Urinary bladder (tissue), 4 donors: ENCODE measurements at places on chromosomes 16 and 17. TPM values are rescaled to one million over a fixed set of nuclear protein-coding genes. Genes with fewer than 3 reads are reported as not detected.

DNA sequence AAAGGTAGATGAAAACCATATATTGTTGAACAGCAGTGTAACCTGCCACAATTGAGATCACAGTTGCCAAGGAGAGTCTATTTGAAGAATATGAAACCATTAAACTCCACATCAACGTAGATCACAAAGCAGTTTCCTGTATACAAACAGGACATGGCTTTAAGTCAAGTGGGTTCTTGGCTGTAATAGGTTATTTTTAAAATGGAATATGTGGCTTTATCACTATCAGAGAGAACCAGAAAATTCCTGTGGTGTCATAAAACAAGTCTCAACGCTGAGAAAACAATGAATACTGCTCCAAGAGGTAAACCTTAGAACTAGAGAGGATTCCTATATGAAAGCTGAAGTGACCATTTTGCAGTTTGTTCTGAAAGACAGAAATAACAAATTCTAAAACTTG is 999.7 kb downstream of the CDH11 start:
- DNase-seq, result peak; percentile 17

- no peak for DNase-seq
Observed at GRCh38 chr16:82829301-82829700, 202.5 kb downstream of the CDH13 start.

AANAT gene
- total RNA-seq, result not detected

DNA sequence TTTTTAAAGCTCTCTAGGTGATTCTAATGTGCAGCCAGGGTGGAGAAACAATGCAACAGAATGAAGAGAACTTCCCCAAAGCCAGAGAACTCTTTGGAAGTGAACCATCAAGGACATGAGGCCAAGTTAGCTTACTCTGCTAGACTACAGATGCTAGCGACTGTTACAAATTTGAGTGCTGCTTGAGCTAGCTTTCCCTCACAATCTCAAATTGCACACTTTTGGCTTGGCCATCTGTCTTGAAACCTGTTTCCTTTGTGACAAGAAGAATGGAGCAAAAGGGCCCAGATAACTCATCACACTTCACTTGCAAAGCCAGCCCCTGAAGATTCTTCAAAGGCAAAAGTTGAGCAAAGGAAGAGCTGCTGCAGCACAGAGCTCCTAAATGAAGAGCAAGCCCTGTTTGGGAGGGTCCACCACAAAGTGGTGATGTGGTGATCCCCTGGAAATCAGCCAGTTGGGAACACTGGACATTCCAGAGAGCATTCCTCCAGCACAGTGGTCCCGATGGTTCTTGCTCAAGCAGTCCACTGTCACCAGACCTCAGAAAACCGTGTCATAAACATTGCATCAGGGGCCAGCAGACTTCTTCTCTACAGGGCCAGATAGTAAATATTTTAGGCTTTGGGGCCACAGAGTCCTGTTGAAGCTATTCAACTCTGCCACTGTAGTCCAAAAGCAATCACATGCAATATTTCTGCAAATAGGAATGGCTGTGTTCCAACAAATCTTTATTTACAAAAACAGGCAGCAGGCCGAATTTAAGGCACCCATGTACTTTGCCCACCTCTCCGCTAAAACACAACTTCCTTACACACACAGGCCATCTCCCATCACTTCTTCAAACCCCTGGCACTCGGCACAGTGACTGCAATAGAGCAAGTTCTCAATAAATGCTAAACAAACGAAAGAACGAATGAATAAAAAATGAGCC is 21.2 kb downstream of the SLC39A11 start:
- no peak for DNase-seq

GRCh38 chr17:38636054-38636453 is 30.3 kb upstream of the SRCIN1 start:
- no peak for DNase-seq

RAI1 gene
- 17.5 TPM for total RNA-seq

- DNase-seq, result no peak
Observed at GRCh38 chr17:33832262-33832661, 422.8 kb upstream of the CCL2 start.

- no peak for DNase-seq
Observed at GRCh38 chr17:64115043-64115698, 14.8 kb downstream of the ERN1 start.

GRCh38 chr16:30186782-30187555 is 3.6 kb downstream of the CORO1A start:
- DNase-seq, result no peak

DNA sequence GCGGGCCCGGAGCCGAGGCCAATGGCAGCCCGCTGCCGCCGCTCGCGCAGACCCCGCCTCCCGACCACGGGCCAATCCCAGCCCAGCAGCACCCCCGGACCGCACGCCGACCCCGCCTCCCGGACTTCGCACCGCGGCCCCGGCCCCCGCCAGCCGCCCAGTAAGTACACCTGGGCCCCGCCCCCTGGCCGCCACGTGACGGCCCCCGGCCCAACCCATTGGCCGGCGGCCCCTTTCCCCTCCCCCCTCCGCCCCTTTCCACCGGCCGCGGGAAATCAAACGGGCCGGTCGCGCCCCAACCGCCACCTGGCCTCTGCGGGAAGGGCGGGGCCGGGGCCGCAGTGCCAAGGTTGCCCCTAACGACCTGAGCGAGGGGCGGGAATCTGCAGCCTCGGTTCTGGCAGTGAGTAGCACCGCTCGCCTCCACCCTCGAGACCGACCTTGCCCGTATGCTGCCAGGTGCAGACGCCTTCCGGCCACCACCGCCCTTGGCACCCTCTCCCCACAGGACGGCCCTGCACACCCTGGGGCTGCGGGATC is at the start of gene YBX2:
Gene YBX2, minus strand, starts transcription at position 26 of the 540 bp plus-strand sequence. CDS start 139 bp downstream, outside the sequence.
- no peak for DNase-seq

GRCh38 chr17:43389046-43389947 is 9.5 kb upstream of the ARL4D start:
- peak; percentile 84 for DNase-seq

DNA sequence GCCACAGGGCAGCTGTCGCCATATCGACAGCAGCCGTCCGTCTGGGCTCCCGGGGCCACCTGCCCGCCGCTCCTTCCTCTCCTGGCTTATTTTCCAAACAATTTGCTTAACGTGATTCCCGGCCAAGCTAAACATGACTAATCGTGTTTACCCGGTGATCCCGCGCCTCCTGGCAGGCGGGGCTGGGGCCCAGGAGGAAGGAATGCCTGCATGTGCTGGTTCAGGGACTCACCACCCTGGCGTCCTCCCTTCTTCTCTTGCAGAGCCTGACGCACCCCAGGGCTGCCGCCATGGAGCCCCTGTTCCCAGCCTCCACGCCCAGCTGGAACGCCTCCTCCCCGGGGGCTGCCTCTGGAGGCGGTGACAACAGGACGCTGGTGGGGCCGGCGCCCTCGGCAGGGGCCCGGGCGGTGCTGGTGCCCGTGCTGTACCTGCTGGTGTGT is 6.1 kb downstream of the SSTR5 start:
- peak; percentile 47 for DNase-seq

- DNase-seq, result no peak
Observed at GRCh38 chr17:57275071-57275764, 18.9 kb downstream of the MSI2 start.

- DNase-seq, result no peak
Observed at GRCh38 chr16:8952281-8952751, 11.4 kb downstream of the USP7 start.

GRCh38 chr17:64024781-64025731 is 4.6 kb upstream of the ICAM2 start:
- no peak for DNase-seq

DNA sequence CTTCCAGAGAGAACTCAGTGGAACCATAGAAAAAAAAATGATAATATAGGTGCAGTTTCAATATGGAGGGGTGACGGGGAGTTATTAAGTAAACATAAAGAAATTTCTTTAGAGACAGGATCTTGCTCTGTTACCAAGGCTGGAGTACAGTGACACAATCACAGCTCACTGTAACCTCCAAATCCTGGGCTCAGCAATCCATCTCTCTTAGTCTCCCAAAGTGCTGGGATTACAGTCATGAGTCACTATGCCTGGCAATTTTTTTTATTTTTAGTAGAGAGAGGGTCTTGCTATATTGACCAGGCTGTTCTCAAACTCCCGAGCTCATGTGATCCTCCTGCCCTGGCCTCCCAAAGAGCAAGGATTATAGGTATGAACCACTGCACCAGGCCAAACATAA is 48.8 kb downstream of the NLRC5 start:
- no peak for DNase-seq

- no peak for DNase-seq
Observed at GRCh38 chr16:6081320-6081976, 983.9 kb upstream of the EEF2KMT start.

- DNase-seq, result no peak
Observed at GRCh38 chr16:8113843-8114242, 476.5 kb downstream of the TMEM114 start.

GRCh38 chr17:62064791-62065563 is at the start of gene MED13:
TSS of gene MED13 (minus strand) at chr17:62065278. CDS start at chr17:62065205, 73 bp downstream.
- DNase-seq, result no peak

- DNase-seq, result no peak
Observed at GRCh38 chr16:2223942-2224486, 623 bp downstream of the E4F1 start.

GRCh38 chr17:50785946-50786570 is 18.7 kb upstream of the ANKRD40CL start:
- peak; percentile 72 for DNase-seq

GRCh38 chr17:60743799-60744198 is 66.1 kb downstream of the BCAS3 start:
- peak; percentile 67 for DNase-seq

- DNase-seq, result peak; percentile 70
Observed at GRCh38 chr17:14308965-14309879, 8.3 kb downstream of the HS3ST3B1 start.

- DNase-seq, result no peak
Observed at GRCh38 chr17:14337596-14338079, 36.8 kb downstream of the HS3ST3B1 start.

DNA sequence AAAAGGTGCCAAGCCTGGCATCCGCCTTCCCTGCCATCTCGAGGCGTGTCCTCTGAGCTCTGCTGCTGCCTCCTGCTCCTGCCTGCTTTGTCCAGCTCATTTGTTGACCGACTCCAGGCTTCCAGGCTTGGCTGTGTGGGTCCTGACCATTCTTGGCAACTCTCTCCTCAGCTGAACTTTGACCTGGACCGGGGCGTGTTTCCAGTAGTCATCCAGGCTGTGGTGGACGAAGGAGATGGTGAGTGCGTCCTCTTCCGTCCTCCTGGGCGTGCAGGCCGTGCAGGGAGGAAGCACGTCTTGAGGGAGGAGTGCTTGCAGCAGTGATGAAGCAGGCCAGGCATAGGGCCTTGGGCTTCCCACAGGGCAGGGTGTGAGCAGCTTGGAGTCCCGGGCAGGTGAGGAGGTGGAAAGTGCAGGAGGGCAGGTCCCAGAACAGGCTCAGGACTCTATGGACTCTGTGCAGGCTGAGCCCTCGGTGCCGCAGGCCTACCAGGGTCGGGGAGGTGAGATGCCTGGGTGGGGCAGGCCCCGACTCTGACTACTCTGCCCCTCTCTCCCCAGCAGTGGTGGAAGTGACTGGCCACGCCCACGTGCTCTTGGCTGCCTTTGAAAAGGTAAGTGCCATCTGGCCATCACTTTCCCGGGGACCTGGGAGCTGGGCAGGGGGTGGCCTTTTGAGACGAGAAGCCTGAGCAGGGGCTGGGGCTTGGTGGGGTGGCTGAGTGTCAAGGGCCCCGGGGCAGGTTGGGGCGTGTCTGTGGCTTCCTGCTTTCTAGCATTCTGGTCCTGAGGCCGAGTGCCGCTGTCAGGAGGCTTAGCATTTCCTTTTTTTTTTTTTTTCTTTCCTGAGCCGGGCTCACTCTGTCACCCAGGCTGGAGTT is 28.6 kb upstream of the NUDT16L1 start:
- no peak for DNase-seq

DNA sequence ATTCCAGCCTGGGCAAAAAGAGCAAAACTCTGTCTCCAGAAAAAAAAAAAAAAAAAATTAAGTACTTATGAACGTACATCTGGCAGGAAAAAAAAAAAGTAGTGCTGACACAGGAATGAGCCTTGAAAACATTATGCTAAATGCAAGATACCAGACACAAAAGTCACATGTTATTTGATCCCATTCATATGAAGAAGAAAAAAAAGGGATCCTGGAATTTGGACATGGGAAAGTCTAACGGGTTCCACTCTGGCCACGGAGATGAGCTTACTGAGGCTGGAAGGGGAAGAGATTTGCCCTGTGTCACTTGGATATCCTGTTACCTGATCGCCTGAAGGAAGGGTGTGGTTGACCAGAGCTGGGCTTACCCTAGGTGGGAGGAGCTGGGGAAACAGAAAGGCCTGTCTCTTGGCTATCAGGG is 251.9 kb downstream of the PARN start:
- no peak for DNase-seq

DNA sequence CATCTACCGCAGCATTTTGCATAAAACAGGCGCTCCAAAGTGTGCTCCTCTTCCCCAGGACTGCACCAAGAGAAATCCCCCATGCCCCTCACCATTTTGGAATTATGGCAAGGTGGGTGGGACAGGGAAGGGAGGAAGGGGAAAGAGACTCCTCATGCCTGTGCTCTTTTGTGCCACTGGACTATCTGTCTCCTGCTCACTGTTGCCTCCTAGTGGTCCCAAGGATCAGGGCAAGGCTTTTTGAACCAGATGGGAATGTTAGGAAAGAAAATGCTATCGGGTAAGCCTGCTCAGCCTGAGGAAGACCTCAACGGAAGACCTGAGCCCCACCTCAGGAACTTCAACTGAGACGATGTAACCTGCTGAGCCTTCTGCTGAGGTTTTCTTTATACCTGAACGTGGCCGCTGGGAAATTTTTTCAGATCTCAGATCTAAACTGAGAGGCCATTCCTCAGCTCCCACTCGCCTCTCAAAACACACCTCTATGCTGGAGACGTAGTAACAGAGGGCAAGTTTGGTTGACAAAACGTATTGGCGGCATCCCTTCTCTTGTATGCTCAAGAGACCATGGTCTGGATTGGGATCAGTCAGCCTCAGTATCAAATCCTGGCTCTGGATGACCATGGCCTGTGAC is 58.3 kb downstream of the SPACA3 start:
- no peak for DNase-seq

CA5A gene
- not detected for total RNA-seq

- DNase-seq, result no peak
Observed at GRCh38 chr17:63665527-63666214, 34.3 kb downstream of the LIMD2 start.

CCL13 gene
- total RNA-seq, result 1.6 TPM

GRCh38 chr16:58699151-58699550 is 14.6 kb upstream of the SLC38A7 start:
- DNase-seq, result no peak

- DNase-seq, result no peak
Observed at GRCh38 chr17:66340720-66341119, 38.3 kb downstream of the PRKCA start.

DNA sequence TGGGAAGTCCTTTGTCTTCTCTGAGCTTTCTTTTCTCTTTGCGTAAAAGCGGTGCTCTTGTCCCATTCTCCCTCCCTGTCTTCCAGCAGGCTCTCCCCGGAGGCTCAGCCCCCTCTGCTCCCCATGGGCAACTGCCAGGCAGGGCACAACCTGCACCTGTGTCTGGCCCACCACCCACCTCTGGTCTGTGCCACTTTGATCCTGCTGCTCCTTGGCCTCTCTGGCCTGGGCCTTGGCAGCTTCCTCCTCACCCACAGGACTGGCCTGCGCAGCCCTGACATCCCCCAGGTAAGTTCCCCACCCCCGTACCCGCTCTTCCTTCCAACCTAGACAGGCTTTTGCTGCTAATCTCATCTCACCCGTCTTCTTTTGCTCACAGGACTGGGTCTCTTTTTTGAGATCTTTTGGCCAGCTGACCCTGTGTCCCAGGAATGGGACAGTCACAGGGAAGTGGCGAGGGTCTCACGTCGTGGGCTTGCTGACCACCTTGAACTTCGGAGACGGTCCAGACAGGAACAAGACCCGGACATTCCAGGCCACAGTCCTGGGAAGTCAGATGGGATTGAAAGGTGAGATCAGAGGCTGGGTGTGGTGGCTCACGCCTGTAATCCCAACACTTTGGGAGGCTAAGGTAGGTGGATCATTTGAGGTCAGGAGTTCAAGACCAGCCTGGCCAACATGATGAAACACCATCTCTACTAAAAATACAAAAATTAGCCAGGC is 1.3 kb downstream of the TMEM219 start:
- DNase-seq, result no peak
